Breast epithelium (tissue), 4 donors: ENCODE measurements at places on chromosomes 4 and X. TPM values are rescaled to one million over a fixed set of nuclear protein-coding genes. Genes with fewer than 3 reads are reported as not detected.

GRCh38 chr4:55169352-55169961, 44.1 kb upstream of the KDR start:
- H3K4me3 ChIP-seq, result no peak overlapping the region
- H3K27me3 ChIP-seq, result no peaks in the 10 kb centered on the region
- H3K36me3 ChIP-seq, result no peaks in the 10 kb centered on the region

GRCh38 chr4:11397819-11398610, 30.7 kb downstream of the HS3ST1 start:
- no peaks in the 10 kb centered on the region for H3K4me1 ChIP-seq
- peaks cover 8% of the 10 kb centered on the region for H3K36me3 ChIP-seq
- H3K27me3 ChIP-seq, result no peaks in the 10 kb centered on the region
- H3K27ac ChIP-seq, result peak overlapping the region; percentile 38
- no peak for DNase-seq

GRCh38 chr4:157220371-157220881, at the start of gene GRIA2:
TSS of gene GRIA2 (plus strand) at chr4:157220728. CDS start at chr4:157221043, 315 bp downstream.
- peak; percentile 70 for DNase-seq
- no peak within 1 kb of the TSS for H3K27ac ChIP-seq
- H3K4me1 ChIP-seq, result peaks cover 4% of the 10 kb centered on the region
- no peaks in the 10 kb centered on the region for H3K27me3 ChIP-seq

DNA sequence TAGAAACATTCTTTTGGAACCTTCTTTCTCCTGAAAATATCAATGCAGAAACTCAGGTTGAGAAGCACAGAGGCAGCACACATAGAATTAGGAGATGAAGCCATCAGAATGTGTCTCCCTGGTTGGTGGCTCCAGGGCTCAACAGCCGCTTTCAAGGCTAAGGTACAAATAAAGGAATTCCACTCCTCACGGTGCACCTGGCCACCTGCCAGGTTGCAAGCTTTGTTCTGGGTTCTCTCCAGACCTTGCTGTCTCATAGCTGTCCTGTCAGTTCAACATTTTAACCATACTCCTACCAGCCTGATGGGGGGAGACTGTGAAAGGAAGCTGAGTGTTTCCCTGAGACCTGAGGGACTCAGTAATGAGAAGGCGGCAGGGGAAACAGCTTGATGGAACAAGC, 96.3 kb upstream of the HPF1 start:
- no peak for DNase-seq
- H3K27me3 ChIP-seq, result no peaks in the 10 kb centered on the region
- no peaks in the 10 kb centered on the region for H3K36me3 ChIP-seq

The ADGRA3 gene
- 45.9 TPM for total RNA-seq

The SLITRK2 gene
- total RNA-seq, result under 0.01 TPM

The PIN4 gene
- total RNA-seq, result 12.5 TPM

The CETN2 gene
- 23.2 TPM for total RNA-seq
